Hematopoietic multipotent progenitor cell (in vitro differentiated cells): ENCODE measurements at places on chromosomes 2 and 18. TPM values are rescaled to one million over a fixed set of nuclear protein-coding genes. Genes with fewer than 3 reads are reported as not detected.

NYAP2 gene
- under 0.01 TPM for total RNA-seq

NTSR2 gene
- not detected for total RNA-seq

ACTR3 gene
- total RNA-seq = 64.1 TPM

SPDYA gene
- total RNA-seq = 0.27 TPM

TMEM163 gene
- total RNA-seq = 17.2 TPM

SCN7A gene
- total RNA-seq = under 0.01 TPM

CYB5A gene
- total RNA-seq = 24.2 TPM
